Calu3 (cell line): ENCODE measurements at places on chromosomes 12 and 14. TPM values are rescaled to one million over a fixed set of nuclear protein-coding genes. Genes with fewer than 3 reads are reported as not detected.

Gene FBLN5
- total RNA-seq, result 0.39 and 0.90 TPM in 2 replicates

Gene EFS
- not detected in 2 replicates for total RNA-seq

Gene PRKAG1
- 34.2 and 36.9 TPM in 2 replicates for total RNA-seq

Gene TRIM9
- total RNA-seq, result 1.6 TPM in 2 replicates

Gene KRT3
- not detected in 2 replicates for total RNA-seq

Gene RAD9B
- 0.80 and 1.9 TPM in 2 replicates for total RNA-seq

Gene BLTP3B
- 15.8 and 19.1 TPM in 2 replicates for total RNA-seq

Gene CLEC6A
- total RNA-seq, result not detected in 2 replicates

Gene SERPINA10
- not detected in 2 replicates for total RNA-seq

Gene SLC10A1
- not detected in 2 replicates for total RNA-seq

Gene MFAP5
- total RNA-seq, result not detected in 2 replicates

Gene BHLHE41
- total RNA-seq, result 44.1 and 54.1 TPM in 2 replicates

Gene TGM1
- 4.5 and 7.5 TPM in 2 replicates for total RNA-seq

Gene CLEC9A
- total RNA-seq, result not detected in 2 replicates

Gene TMEM132D
- total RNA-seq, result not detected in 2 replicates
